ENCODE measurements at places on chromosomes 7 and 10.

DNA sequence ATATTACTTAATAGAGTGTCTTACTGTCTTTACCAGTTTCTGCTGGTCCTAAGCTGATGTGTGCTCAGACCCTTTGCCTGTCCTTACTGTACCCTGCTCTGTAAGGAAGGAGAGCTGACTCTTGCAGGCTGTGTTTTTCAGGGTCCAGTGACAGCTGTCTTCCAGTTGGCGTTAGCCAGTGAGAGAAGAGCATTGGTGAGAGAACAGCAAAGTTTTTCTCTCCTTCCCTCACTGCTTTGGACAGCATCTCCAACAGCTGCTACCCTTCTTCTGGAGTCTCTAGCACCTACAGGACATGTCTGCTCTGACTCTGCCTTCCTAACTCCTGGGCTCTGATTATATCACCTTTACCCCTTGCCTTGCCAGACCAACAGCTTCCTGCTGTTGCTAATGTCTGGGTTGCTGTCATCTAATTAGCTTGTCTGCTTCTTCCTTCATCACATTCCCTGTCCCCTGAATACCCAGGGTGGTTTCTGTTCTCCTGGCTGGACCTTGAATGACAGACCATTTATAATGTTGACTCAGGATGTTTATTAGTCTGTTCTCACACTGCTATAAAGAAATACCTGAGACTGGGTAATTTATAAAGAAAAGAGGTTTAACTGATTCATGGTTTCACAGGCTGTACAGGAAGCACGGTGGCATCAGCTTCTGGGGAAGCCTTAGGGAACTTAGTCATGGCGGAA, 23.5 kb upstream of the PANK1 start:
- DNase-seq, result no peak

DNA sequence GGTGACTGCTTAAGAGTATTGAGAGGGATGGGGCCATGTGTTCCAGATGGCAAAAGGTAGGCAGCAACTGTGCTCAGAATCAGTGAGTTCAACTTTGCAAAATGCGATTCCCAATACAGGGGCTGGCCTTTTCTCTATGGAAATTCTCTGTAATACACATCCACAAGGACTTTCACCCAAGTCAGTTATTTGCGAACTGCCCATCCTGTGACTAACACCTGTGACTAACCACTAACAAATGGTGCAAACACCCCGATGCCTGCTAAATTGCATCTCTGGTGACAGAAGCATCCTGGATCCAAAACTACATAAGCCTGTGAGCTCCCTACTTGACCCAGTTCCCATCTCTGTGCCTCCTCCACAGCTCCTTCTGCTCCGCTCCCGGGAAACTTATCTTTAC, 9.0 kb upstream of the CUZD1 start:
- DNase-seq, result no peak

GRCh38 chr10:84933402-84933801, 605.0 kb downstream of the CCSER2 start:
- DNase-seq, result no peak

- DNase-seq, result no peak
These were observed 105.6 kb downstream of the APBB1IP start for GRCh38 chr10:26543567-26544306.

DNA sequence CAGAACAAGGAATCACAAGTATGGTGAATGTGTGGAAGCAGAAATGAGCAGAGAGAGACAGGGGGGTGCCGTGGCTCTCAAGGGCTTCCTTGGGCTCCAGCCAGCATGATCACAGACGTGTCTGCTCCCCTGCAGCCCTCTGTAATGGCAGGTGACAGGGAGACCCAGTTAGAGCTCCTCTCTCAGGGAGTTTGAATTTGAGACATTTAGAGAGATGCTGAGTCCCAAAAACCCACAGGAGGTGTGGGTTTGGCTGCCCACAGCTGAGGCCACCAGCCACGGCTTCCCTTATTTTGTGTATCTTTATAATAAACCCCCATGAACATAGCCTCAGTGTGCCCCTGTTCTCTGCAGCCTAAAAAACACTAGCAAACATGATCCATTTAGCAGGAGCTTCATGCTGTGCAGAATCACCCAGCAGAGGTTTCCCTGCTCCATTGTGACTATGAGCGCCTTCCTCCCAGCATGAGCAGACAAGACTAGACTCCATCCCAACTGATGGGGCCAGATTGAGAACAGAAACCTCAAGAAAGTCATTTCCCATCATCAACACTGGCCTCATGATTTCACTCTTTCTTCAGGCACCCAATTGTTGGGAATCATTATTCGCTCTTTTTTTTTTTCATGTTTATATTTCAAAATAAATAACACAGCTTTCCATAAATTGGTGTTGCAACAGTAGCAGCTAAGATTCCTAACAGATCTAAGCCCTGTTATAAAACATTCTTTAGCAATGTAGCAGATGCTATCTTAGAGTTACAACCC, 13.4 kb downstream of the NOD1 start:
- DNase-seq, result no peak

GRCh38 chr10:131902211-131902610, 1.4 kb downstream of the PPP2R2D start:
- DNase-seq, result peak; percentile 44
